ENCODE measurements at places on chromosomes 11 and 22.

DNA sequence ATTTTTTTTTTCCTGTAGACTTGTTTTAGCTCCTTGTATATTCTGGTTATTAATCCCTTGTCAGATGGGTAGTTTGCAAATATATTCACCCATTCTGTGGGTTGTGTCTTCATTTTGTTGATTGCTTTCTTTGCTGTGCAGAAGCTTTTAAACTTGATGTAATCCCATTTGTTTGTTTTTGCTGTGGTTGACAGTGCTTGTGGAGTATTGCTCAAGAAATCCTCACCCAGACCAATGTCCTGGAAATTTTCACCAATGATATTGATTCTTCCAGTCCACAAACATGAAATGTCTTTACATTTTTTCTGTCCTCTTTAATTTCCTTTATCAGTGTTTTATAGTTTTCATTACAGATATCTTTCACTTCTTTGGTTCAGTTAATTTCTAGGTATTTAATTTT is 55.6 kb upstream of the MRGPRX1 start:
- no peaks in the 10 kb centered on the region for H3K27me3 ChIP-seq
- no peak overlapping the region for H3K4me3 ChIP-seq
- no peaks in the 10 kb centered on the region for H3K4me1 ChIP-seq
- no peaks in the 10 kb centered on the region for H3K36me3 ChIP-seq

- no peak for DNase-seq
- peaks cover 6% of the 10 kb centered on the region for H3K4me1 ChIP-seq
- H3K36me3 ChIP-seq = no peaks in the 10 kb centered on the region
- no peak overlapping the region for H3K4me3 ChIP-seq
- no peaks in the 10 kb centered on the region for H3K27me3 ChIP-seq
- H3K27ac ChIP-seq = no peak overlapping the region
Measured at GRCh38 chr11:95450547-95451123, 219.6 kb upstream of the SESN3 start.

DNA sequence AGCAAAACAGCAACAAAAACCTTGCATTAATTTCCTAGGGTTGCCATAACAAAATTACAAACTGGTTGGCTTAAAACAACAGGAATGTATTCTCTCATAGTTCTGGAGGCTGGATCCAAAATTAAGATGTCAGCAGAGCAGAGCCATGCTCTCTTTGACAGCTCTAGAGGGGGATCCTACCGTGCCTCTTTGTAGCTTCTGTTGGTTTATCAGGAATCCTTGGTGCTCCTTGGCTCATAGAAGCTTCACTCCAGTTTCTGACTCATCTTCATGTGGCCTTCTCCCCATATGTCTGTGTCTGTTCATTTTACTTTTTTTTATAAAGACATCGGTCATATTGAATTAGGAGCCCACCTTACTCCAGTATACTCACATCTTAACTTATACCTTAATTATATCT is 90.5 kb upstream of the POU2AF2 start:
- H3K36me3 ChIP-seq = no peaks in the 10 kb centered on the region
- H3K27ac ChIP-seq = no peak overlapping the region
- H3K27me3 ChIP-seq = no peaks in the 10 kb centered on the region
- no peak overlapping the region for H3K4me3 ChIP-seq
- DNase-seq = no peak

DNA sequence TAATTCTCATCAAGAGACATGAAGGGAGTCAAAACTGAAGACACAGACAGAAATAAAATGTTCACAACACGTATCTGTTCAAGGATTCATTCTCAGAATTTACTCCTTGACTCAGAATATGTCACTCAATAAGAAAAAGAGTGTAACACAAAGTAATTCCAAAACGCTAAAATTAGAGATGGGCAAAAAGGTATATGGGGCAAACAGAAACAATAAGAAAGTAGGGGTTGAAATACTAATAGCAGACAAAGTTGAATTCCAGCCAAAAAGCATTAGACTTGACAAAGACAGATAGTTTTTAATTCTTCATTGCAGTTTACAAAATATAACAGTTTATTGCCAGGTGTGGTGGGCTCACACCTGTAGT is 26.7 kb downstream of the GNB1L start:
- DNase-seq = no peak
- H3K36me3 ChIP-seq = no peaks in the 10 kb centered on the region
- H3K4me1 ChIP-seq = peaks cover 5% of the 10 kb centered on the region
- H3K27me3 ChIP-seq = no peaks in the 10 kb centered on the region
- H3K4me3 ChIP-seq = no peak overlapping the region

- H3K27ac ChIP-seq = no peak overlapping the region
- no peaks in the 10 kb centered on the region for H3K27me3 ChIP-seq
- no peaks in the 10 kb centered on the region for H3K4me1 ChIP-seq
Measured at GRCh38 chr11:69526453-69526810, 45.0 kb downstream of the LINC01488 start.

DNA sequence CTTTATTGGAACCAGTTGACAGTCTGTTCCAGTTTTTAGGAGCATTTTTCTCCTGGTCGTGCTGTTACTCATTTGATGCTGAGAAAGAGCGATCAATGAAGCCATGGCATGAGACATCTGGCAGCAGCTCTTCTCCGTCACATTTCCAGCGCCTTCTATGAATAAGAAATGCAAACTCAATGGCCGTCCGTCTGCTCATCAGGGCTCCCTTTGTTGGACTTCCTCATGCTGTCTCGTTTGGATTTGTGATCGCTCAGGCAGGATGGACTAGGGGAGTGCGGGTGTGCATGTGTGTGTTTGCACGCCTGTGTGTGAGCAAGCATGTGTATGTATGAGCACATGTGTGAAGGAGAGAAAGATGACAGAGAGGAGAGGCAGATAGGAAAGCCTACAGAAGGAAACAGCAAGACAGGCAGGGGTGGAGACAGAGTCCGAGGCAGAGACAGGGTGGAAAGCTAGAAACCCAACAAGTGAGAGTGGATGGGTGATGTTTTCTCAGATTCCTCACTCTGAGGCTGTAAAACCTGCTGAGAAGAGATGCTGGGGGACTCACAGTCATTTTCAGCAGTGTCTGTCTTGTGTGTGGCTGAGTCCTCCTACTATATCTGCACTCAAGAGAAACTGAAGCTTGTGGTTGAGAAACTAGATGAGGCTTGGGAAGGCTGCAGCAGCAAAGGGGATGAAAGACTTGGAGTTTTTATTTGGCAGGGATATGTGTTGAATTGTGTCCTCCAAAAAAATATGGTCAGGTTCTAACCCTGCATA is 56.0 kb upstream of the CLMP start:
- no peak overlapping the region for H3K4me3 ChIP-seq
- no peak overlapping the region for H3K27ac ChIP-seq
- DNase-seq = no peak
- no peaks in the 10 kb centered on the region for H3K36me3 ChIP-seq

- H3K36me3 ChIP-seq = no peaks in the 10 kb centered on the region
- peaks cover 6% of the 10 kb centered on the region for H3K4me1 ChIP-seq
- no peaks in the 10 kb centered on the region for H3K27me3 ChIP-seq
- no peak overlapping the region for H3K4me3 ChIP-seq
- no peak for DNase-seq
Measured at GRCh38 chr11:16297332-16297731, 59.0 kb downstream of the SOX6 start.

DNA sequence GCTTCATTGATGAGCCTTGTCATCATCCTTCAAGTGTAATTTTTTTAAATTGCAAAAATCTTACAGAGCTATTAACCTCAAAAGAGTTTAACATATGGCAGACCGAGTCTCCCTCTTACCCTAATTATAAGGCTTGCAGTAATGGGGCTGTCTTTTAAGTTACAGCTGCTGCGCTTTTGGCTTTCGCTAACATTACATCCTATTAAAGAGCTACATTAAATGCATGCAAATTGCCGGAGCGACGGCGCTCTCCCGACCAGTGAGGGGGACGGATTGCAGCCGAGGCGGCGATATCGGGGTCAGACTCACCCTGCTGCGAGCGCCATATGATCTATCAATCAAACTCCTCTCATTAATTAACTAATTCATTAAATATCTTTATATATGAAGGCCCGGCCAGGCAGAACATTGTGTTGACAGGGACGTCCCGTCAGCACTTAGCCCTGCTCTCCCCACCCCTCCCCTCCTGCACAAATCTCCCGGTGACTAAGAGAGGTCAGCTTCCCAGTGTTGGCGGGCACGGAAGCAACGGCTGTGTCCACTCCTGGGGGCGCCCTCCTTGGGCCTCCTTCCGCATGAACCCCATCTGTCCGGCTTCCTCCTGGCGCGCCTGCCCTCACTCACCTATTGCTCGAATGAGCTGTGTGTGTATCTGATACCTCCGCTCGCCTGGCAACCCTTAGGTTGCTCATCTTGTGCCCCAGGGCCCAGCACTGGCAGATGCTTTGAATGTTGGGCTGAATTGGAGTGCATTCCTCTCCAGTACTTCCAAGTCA is 156.0 kb upstream of the CADM1 start:
- no peaks in the 10 kb centered on the region for H3K36me3 ChIP-seq
- H3K27me3 ChIP-seq = peaks cover 38% of the 10 kb centered on the region
- H3K27ac ChIP-seq = no peak overlapping the region
- no peak for DNase-seq

DNA sequence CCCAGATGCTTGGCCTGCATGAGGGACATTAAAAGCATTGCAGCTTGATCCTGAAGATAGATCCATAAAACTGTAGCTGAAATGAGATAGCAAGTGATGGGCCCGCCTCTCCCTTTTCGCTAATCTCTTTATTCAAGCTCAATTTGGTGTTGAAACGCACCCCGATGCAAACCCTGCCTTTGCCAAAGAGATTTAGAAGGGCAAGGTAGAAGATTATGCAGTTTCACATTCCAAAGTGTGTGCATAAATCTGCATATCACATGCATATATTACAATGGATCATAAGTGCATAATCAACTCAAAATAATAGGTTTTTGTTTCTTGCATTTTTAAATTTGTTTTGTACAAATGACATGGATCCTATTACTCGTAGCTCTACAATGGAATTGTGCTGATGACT is 80.1 kb upstream of the SHANK2 start:
- H3K4me3 ChIP-seq = no peak overlapping the region
- no peaks in the 10 kb centered on the region for H3K4me1 ChIP-seq
- no peak overlapping the region for H3K27ac ChIP-seq
- H3K27me3 ChIP-seq = no peaks in the 10 kb centered on the region
- no peaks in the 10 kb centered on the region for H3K36me3 ChIP-seq

- DNase-seq = no peak
- no peak overlapping the region for H3K4me3 ChIP-seq
- H3K36me3 ChIP-seq = peaks cover 62% of the 10 kb centered on the region
- H3K27ac ChIP-seq = no peak overlapping the region
- peaks cover 42% of the 10 kb centered on the region for H3K4me1 ChIP-seq
Measured at GRCh38 chr11:68528630-68529029, 68.1 kb downstream of the PPP6R3 start.

DNA sequence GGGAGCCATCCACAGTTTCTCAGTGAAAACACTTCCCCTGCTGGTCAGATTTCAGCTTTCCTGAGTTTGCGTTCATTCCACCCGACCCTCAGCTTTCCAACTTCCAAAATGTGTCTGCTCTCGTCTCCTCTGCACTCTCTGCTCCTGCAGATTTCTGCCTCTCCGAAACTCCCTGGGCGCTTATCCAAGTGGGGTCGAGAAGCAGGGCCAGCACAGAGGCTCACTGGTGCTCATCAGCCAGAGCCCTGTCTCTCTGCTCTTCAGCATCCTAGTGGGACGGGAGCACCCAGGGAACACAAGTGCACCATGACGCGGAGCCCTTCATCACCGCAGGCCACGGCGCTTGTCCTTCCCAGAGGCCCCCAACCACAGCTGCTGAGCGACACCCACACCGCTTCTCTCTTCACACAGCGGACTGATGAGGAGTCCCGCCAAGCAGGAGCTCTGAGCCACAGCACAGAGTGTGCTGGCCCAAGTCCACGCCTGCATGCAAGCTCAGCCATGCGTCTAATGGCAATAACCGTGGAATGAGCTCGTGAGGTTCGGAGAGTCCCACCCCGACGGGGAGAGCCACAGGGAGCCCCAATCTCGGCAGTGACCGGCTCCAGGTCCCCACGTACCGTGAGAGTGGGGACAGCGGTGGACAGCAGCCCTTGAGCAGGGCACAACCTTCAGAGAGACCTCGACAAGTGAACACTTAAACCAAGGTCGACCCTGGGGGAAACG is 27.9 kb upstream of the MOB2 start:
- H3K27ac ChIP-seq = no peak overlapping the region
- H3K4me3 ChIP-seq = no peak overlapping the region
- H3K27me3 ChIP-seq = no peaks in the 10 kb centered on the region
- DNase-seq = peak; percentile 36

- H3K36me3 ChIP-seq = no peaks in the 10 kb centered on the region
- H3K27ac ChIP-seq = no peak overlapping the region
- DNase-seq = no peak
- H3K27me3 ChIP-seq = no peaks in the 10 kb centered on the region
- H3K4me3 ChIP-seq = no peak overlapping the region
Measured at GRCh38 chr11:35324981-35325380, 94.4 kb downstream of the SLC1A2 start.

DNA sequence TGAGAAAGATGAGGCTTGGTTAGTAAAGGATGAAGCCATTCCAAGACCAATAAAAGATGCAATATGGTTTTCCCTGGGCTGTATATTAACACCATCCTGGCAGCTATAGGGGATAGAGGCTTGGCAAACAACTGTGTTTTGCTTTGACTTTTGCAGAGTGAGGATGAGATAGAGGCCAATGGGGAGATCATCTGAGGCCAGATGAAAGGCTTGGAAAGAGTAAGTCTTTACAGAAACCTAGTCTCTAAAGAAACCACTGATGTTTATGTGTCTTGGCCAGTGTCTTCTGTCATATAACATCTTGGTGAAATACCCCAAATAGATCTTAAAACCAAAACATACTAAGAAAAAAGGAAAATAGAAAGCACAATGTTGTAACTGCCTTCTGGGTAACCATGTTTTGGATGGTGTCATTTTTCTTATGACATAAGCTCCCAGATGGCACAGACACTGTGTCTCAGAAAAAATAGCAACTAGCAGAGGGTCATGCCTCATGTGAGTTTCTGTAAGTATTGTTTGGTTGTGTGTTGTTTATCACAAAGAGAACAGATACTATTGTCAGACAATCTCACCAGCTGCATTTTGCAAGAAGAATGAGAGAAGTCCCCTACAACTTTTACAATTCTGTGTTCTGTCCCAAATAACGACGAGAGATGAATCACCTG is 305.4 kb downstream of the ST3GAL4 start:
- no peaks in the 10 kb centered on the region for H3K27me3 ChIP-seq
- H3K4me3 ChIP-seq = no peak overlapping the region
- H3K27ac ChIP-seq = no peak overlapping the region
- no peaks in the 10 kb centered on the region for H3K4me1 ChIP-seq
- H3K36me3 ChIP-seq = no peaks in the 10 kb centered on the region
- no peak for DNase-seq

GRCh38 chr11:5348551-5349194 is 2.6 kb upstream of the OR51B6 start:
- H3K4me3 ChIP-seq = no peak overlapping the region
- H3K27me3 ChIP-seq = no peaks in the 10 kb centered on the region
- DNase-seq = no peak

- H3K27ac ChIP-seq = no peak overlapping the region
- H3K4me3 ChIP-seq = no peak overlapping the region
- DNase-seq = no peak
Measured at GRCh38 chr11:69079661-69080256, 31.0 kb downstream of the TPCN2 start.

All from lower lobe of right lung (tissue), 2 donors.